ENCODE measurements at places on chromosomes 4 and X.

DNA sequence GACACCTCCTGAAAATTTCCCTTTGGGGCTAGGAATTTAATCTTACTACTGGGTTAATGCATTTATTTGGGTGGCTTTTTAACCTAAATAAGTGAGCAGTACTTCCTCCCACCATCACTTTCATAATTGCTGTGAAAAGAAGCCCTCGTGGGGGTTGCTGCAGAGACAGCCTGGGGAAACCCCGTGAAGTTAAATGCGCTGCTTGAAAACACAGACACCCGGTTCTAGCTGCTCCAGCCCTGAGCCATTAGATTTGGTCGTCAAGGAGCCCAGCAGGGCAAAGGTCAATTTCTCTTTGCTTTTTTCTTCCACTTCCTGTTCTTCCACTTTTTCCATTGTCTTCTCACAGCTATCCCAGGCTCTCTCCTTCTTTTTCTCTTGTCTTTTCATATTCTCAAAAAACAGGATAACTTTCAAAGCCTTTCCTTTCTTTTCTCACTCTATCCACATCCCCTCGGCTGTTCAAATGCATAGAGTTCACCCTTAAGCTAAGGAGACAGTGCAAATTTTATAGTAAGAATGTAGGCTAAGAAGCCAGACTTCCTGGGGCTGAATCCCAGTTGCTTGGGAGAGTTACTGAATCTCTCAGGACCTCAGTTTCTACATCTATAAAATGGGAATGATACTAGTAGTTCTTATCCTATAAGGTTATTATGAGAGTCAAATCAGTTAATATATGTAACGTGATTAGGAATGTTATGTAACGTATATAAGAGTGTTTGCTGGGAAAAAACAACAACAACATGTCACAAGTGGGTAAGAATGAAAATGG is 91.5 kb upstream of the ZNF827 start:
- DNase-seq: peak; percentile 17

DNA sequence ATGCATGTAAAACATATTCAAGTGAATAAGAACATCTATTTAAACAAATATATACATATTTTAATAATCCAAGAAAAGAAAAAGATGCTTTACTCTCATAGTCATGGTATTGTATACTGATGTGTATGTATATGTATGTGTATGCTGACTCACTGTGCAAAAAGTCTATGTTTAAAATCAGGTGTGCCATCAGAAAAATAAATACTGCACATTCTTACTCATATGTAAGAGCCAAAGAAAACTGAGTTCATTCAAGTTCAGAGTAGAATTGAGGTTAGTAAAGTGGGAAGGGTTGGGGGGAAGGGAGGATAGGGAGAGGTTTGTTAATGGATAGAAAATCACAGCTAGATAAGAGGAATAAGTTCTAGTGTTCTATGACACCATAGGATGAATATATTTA is 403.9 kb upstream of the SMIM31 start:
- no peak for DNase-seq

GRCh38 chr4:10623862-10624261 is 60.7 kb downstream of the CLNK start:
- DNase-seq: no peak

DNA sequence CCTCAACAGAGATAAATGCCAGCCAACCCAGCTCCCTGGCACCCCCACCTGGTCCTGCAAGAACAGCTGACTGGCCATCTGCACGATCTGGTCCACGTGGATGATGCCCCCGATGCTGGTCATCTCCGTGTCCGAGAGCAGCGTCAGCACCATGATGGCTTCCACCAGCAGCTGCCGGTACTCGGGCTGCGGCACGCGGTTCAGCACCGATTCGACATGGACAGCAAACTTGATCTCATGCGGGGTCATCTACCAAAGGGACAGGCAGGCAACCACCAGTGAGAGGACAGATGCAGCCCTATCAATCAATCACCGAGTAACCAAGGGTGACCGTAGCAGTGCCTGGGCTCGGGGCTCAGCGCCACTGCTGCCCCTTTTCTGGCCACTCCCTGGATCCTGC is 89.8 kb downstream of the PHKA2 start:
- DNase-seq: no peak

DNA sequence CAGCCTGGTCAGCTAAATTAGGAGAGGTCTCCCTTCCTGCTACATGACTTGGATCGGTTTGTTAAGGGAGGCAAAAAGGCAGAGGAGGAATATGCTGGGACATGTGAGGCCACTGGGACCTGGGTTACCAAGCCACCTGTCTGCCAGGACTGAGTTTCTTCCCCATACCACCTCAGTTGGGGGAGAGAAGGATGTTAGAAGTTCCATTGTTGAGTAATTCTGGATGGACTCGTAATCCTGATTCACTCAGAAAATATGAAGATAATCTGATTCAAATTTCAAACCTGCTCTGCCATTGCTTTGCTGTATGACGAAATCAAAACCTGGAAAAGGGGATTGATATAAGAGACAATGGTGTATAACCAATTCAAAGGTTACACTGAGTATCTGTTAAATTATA is 97.4 kb upstream of the S100G start:
- DNase-seq: no peak

- no peak for DNase-seq
These were observed 890.5 kb downstream of the PDHA2 start for GRCh38 chr4:96730432-96730831.

- no peak for DNase-seq
These were observed 15.6 kb downstream of the XAGE3 start for GRCh38 chrX:52852110-52852860.

DNA sequence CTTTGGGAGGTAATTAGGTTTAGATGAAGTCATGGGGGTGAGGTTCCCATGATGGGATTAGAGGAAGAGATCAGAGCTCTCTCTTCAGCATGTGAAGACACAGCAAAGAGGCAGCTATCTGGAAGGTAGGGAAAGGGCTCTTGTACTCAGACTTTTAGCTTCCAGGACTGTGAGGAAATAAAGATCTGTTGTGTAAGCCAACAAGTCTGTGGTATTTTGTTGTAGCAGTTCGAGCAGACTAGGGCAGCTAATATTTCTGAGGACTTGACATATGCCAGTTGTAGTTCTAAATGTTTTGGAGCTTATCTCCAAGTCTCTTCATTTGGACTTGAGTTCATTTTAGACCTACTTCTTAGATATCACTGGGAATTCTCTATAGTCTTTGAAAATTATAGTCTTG is 137.3 kb upstream of the PDE5A start:
- DNase-seq: no peak

GRCh38 chr4:137819964-137820383 is 287.7 kb upstream of the PCDH18 start:
- peak; percentile 2 for DNase-seq

- no peak for DNase-seq
These were observed 114.4 kb downstream of the ANTXR2 start for GRCh38 chr4:79958466-79959264.

DNA sequence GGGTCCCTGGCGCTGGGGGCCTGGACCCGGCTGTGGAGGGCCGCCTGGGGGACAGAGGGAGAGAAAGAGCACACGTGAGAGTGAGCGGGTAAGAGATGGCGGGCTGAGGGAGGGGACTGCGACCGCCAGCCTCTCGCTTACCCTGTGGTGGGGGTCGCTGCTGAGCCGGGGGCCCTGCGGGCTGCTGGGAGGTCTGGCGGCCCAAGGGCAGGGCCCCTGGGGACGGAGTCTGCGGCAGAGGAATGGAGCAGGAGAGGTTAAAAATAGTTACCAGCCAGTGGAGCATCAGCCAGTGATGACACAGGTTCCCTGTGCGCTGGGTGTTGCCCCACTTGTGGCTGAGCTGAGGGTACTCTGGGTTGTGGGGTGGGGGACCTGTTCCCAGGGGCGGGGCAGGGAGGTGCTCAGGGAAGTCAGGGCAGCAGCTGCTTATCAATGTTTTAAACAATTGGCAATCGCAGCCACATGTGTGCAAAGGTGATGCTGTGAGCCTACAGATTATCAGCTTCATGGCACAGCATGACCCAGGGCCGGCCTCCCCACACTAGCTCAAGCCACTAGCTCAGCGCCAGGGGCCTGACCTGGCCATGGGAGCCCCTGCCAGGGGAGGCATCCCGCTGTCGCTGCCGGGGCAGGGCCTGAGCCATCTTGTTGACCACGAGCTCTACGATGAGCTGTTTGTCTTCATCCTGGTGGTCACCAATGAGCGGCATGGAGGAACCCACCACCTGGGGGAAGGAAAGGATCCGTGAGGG is 7.5 kb upstream of the TIMP1 start:
- DNase-seq: no peak

GRCh38 chr4:105719204-105719603 is 10.6 kb downstream of the GSTCD start:
- no peak for DNase-seq

- no peak for DNase-seq
These were observed 339.1 kb downstream of the PAPSS1 start for GRCh38 chr4:107380836-107381438.

DNA sequence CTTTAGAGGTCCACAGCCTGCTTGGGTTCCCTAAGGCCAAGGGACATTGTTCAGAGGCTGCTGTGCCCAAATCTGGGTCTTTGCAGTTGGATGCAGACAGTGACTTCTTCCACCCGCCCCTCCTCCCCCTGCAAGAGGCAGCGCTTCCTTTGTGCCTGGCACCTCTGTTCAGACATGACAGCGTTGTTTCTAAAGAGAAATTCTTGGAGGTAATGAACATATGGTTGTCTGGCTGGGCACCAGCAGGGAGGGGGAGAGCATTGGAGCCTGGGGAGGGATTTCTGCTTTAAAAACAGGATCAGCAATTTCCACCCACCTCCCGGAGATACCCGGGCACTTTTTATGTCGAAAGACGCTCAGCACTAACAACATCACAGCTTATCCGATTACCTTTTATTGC is 51.5 kb downstream of the PSAPL1 start:
- DNase-seq: no peak

DNA sequence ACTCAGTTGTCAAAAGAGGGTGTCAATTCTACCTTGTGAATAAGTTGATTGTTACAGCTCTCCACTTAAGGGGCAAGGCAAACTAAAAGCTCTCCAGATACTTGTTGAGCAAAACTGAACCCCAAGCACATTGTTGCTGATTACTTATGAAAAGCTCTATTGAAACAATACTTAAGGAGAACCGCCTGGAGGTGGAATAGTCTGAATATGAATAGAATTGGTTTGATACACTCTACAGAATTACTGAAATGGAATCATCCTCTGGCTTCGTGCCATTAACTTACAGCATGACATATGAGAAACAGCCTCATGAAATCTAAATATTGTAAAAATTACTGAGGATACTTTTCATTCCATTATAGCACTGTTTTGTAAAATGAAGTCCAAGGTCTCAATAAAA is 127.0 kb upstream of the SH3RF1 start:
- DNase-seq: no peak

DNA sequence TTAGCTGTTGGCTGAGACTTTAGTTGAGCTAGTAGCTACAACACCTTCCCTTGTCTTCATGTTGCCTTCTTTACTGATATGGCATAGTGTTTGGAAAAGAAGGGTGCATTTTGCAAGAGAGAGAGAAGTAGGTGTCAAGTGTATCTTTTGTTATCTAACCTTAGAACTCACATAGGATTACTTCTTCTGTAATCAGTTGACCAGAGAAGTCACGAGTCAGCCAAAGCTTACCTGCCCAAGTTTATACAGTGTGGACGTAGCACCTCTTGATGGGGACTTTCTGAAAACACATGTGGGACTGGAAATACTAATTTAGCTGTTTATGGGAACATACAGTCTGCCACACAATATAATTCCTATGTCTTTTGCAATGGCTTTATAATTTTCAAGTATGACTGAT is 56.0 kb downstream of the UGT8 start:
- DNase-seq: no peak

GRCh38 chrX:24542756-24543155 is 77.7 kb downstream of the PDK3 start:
- no peak for DNase-seq

GRCh38 chrX:39361736-39362135 is 560.5 kb downstream of the MID1IP1 start:
- DNase-seq: no peak

GRCh38 chrX:29066516-29066915 is 479.3 kb downstream of the IL1RAPL1 start:
- DNase-seq: no peak

DNA sequence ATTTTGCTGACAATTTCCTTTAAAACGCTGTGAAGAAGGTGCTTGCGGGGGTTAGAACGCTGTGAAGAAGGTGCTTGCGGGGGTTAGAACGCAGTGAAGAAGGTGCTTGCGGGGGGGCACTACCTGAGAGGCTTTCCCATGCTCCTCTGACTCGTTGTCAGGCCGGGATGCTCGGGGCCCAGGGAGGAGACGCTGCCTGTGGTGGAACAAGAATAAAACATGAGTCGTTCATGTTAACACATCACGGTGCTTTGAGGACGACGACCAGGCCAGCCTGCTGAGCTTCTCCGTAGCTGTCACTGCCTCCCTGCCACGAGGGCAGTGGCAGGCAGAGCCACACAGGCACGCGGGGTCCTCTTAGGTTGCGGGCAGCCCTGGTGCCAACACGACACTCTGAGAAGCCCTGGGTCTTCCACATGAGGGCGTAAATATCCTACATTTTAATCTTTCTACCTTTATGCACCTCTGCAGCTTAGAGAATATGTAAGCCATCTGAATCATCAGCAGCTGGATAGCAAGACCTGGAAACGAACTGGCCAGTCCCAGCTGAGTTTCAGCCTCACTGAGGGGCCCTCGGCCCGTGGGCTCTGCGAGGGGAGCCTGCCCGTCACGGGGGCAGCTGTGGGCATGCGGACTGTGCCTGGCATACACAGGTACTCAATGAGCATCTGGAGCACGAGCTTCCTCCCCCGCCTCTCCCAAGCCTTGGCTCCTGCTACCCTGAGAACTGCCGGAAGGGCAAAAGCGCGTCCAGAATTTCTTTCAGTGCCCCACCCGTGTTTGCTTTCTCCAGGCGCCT is 47.0 kb downstream of the FGFRL1 start:
- no peak for DNase-seq

GRCh38 chr4:3243136-3243780 is 5.7 kb upstream of the MSANTD1 start:
- peak; percentile 56 for DNase-seq

- no peak for DNase-seq
These were observed 984.9 kb upstream of the INTU start for GRCh38 chr4:126647756-126648397.

DNA sequence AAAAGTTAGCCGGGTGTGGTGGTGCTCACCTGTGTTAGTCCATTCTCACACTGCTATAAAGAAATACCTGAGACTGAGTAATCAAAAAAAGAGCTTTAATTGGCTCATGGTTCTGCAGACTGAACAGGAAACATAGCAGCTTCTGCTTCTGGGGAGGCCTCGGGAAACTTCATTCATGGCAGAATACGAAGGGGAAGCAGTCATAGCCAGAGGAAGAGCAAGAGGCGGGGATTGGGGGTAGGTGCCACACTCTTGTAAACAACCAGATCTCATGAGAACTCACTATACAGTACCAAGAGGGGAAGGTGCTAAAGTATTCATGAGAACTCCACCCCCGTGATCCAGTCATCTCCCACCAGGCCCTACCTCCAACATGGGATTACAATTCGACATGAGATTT is 64.1 kb downstream of the BEND4 start:
- DNase-seq: no peak

DNA sequence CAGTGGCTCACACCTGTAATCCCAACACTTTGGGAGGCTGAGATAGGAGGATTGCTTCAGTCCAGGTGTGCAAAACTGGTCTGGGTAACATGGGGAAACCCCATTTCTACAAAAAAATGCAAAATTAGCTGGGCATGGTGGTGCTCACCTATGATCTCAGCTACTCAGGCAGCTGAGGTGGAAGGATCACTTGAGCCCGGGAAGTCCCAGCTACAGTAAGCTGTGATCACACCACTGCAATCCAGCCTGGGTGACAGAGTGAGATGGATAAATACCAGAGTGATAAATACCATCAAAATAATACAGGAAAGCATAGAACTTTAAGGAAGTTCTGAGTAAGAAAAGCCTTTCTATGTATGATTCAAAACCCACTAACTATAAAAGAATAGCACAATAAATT is 52.8 kb downstream of the LRBA start:
- DNase-seq: no peak

GRCh38 chr4:100420571-100420970 is 97.3 kb downstream of the EMCN start:
- DNase-seq: no peak

Data from CD4-positive, CD25-positive, alpha-beta regulatory T cell (primary cell).